Heart right ventricle (tissue), 16 donors: ENCODE measurements at places on chromosomes 5 and 9. TPM values are rescaled to one million over a fixed set of nuclear protein-coding genes. Genes with fewer than 3 reads are reported as not detected.

The SPEF2 gene
- total RNA-seq: 0.55 TPM

The HRH2 gene
- 52.7 TPM for total RNA-seq

The PCDHA11 gene
- not detected for total RNA-seq

The DMGDH gene
- total RNA-seq: 1.1 TPM

The FRRS1L gene
- total RNA-seq: 1.2 TPM

The PRLR gene
- total RNA-seq: 0.08 TPM

The IRX1 gene
- not detected for total RNA-seq

The PDE6A gene
- total RNA-seq: 0.11 TPM

The SCGB3A2 gene
- total RNA-seq: not detected

The CCL27 gene
- not detected for total RNA-seq

The CYSRT1 gene
- 0.71 TPM for total RNA-seq

The PCDHB2 gene
- total RNA-seq: 2.5 TPM

The PCDHGB2 gene
- 15.2 TPM for total RNA-seq

The FAXDC2 gene
- 31.5 TPM for total RNA-seq

The BTNL3 gene
- not detected for total RNA-seq

The ANKDD1B gene
- not detected for total RNA-seq

The OSMR gene
- total RNA-seq: 9.8 TPM

The PCDHB14 gene
- total RNA-seq: 3.4 TPM

The EFNA5 gene
- 33.0 TPM for total RNA-seq

The CCDC107 gene
- 49.1 TPM for total RNA-seq

The PCDHA12 gene
- total RNA-seq: not detected

The SLC35D2 gene
- total RNA-seq: 13.3 TPM

The CCNO gene
- total RNA-seq: not detected

The SPATA31D4 gene
- total RNA-seq: not detected

The LOX gene
- total RNA-seq: 2.8 TPM

The PCDHB16 gene
- total RNA-seq: 3.3 TPM

The C9orf153 gene
- total RNA-seq: 0.25 TPM

The LPAR1 gene
- total RNA-seq: 4.0 TPM

The CXCL14 gene
- total RNA-seq: 0.62 TPM

The AGXT2 gene
- not detected for total RNA-seq

The LCN10 gene
- 16.8 TPM for total RNA-seq

The PCDHAC2 gene
- total RNA-seq: 0.12 TPM

The DCTN4 gene
- total RNA-seq: 59.9 TPM

The HMCN2 gene
- 6.1 TPM for total RNA-seq

The DDX4 gene
- not detected for total RNA-seq

The GNA14 gene
- 1.2 TPM for total RNA-seq

The PLAC8L1 gene
- total RNA-seq: not detected

The LEAP2 gene
- total RNA-seq: 0.56 TPM

The SHISAL2B gene
- total RNA-seq: not detected

The ZCCHC7 gene
- total RNA-seq: 8.9 TPM

The NSG2 gene
- 0.33 TPM for total RNA-seq

The DMRTA1 gene
- 0.74 TPM for total RNA-seq

The RNF183 gene
- total RNA-seq: not detected

The GPR150 gene
- total RNA-seq: not detected

The PCDHB7 gene
- total RNA-seq: 0.75 TPM

The FOXD1 gene
- total RNA-seq: not detected

The TMOD1 gene
- 197 TPM for total RNA-seq

The ANKRD55 gene
- total RNA-seq: not detected

The PAPPA gene
- 1.3 TPM for total RNA-seq

The TXNDC8 gene
- not detected for total RNA-seq

The TMC1 gene
- 0.67 TPM for total RNA-seq

The SYK gene
- 26.1 TPM for total RNA-seq

The ANXA1 gene
- total RNA-seq: 126 TPM

The BRD8 gene
- 20.7 TPM for total RNA-seq

The PDCD1LG2 gene
- 0.72 TPM for total RNA-seq

The NUTM2G gene
- total RNA-seq: not detected

The EPB41L4B gene
- 4.1 TPM for total RNA-seq

The CATSPER3 gene
- 0.75 TPM for total RNA-seq
